ENCODE measurements at places on chromosomes 5 and 9.

DNA sequence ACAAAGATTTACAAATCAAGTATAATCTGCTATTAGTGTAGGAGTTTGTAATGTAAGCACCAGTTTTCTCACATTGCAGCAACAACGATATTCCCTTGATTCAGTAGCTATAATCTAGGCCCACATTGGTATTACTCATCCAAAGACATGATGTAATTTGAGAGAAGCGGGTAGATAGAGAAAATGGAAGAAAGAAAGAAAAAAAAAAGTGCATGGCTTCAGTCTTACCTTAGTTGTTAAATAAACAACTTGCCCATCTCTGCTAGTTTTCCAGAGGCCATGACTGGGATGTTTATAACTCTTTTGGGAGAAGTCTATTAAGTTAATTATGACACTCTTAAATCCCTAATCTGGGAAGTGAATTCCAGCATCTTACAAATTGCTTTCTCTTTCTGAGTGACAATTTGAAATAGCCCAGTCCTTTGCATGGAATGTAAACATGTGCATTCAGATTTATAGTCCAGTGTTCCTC, 2.8 kb downstream of the MELK start:
- peak; percentile 49 for DNase-seq

DNA sequence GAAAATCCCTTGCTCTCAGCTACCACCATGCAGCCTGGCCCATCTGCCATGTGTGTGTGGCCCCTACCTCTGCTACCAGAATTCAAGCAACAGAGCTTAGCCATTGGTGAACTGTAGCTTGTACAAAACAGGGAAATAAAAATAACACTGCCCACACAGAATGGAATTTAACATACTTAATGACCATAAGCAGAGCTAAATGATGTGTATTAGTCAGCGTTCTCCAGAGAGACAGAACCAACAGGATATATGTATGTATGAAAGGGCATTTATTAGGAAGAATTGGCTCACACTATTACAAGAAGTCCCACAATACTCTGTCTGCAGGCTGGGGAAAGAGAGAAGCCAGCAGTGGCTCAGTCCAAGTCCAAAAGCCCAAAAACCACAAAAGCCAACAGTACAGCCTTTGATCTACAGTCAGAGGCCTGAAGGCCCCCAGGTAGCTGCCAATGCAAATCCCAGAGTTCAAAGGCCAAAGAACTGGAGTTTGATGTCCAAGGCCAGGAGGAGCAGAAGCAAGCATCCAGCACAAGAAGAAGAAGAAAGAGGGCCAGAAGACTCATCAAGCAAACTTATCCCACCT, 318.8 kb downstream of the DNAH5 start:
- DNase-seq, result no peak

- DNase-seq, result no peak
Measured at GRCh38 chr5:40309851-40310250, 369.9 kb upstream of the PTGER4 start.

DNA sequence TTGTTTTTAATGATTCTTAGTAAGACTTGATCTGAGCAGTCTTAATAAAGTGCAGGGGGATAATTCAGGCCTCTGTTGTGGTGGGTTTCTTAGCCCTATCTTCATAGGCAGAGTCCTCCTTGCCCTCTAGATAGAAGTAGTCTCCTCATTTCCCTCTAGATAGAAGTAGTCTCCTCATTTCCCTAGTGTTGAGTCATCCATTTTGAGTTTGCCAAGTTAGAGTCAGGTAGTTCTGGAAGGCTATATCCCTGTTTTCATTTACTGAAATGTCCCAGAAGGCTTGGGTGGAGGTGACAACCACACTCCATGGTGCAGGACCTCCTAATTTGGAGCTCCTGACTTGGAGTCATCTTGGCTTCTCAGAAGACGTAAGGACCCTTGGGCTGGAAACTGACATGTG, 384.6 kb downstream of the MLLT3 start:
- no peak for DNase-seq

GRCh38 chr9:17021387-17021970, 113.4 kb upstream of the CNTLN start:
- DNase-seq, result no peak

- DNase-seq, result no peak
Measured at GRCh38 chr5:963673-964531, 44.7 kb upstream of the NKD2 start.

- peak; percentile 12 for DNase-seq
Measured at GRCh38 chr9:38319496-38320173, 72.9 kb upstream of the ALDH1B1 start.

- no peak for DNase-seq
Measured at GRCh38 chr5:43693411-43693810, 90.4 kb downstream of the NNT start.

All from ACHN (cell line).